OCI-M1 (cell line): ENCODE measurements at places on chromosomes 1 and 21.

DNA sequence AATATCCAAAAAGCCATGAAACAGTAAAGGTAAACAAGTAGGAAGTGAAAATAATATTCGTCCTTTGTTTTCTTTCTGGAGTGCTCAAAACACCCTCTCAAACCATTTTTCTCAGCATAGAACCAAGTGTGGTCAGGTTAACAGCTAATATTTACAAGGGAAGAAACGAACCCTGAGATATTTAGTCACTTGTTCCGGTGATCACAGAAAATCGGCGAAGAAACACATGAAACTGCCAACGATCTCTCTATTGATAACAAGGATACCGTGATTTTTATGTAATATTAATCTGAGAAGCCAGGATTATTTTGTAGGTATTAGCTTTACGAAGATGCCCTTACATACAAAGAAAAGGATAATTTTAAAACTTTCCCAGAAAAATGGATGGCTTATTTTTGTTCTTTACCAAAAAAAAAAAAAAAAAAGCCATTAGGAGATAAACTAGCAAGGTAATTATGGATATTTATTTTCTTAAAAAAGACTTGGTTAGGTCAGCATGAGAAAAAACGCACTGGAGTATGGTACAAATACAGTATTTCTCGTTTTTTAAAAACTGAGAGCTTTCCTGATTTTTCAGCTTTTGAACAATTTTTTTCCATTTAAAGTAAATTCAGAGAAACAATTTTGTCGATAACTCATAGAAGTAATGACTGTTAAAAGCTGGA is 107.3 kb upstream of the HNRNPU start:
- peak; percentile 81 for DNase-seq

DNA sequence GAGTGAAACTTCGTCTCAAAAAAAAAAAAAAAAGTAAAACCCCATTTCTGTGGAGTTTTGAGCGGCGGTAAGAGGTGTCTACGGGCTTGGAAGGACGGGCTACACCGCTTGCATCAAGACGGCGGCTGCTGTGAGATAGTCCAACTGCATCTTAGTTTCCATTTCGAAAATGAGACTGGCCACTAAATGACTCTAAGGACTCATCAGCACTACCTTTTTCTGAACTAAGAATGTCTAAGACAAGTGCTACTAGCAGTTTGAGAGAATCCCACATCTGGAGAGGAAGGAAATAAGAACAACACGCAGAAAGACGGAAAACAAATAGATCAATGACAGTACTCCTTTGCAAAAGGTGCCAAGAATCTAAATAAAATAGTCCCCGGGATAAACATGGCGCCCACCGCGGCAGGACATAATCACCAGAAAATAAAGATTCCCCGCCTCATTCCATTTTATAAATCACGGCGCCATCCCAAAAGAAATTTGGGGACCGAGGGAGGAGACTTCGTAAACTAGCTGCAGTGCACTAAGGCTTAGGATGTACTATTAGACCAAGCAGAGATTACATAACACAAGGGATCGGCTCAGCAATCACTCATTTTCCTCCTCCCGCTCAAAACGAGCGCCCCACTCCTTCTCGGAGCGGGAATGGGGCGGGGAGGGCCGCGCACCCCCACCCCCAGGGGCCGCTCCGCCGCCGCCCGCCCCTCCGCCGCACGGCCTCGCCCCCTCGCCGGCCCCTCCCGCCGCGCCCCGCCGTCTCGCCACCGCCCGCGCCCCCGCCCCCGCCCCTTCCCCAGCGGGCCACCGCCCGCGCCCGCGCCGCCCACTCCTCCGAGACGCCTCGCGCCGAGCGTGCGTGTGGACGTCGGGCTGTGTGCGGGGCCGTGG is 1.1 kb downstream of the POGZ start:
- peak; percentile 88 for DNase-seq

DNA sequence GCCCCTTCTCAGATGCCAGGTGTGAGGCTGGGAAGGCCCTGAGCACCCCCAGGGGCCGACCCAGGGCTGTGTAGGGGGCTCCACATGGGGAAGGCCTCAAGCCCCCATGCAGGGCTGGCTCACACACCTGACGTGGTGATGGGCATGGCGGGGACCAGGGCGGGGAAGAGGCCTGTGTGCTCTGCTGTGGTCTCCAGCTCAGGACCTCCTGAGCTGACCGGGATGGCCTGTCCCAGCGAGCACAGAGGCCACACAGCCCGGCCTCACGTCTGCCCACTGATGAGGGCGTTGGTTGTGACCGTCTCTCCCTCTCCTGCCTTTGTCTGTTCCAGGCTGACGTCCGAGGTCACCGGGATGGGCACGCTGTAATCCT is 40.2 kb upstream of the COL6A1 start:
- DNase-seq, result no peak

GRCh38 chr1:167651161-167651693 is 21.2 kb downstream of the RCSD1 start:
- DNase-seq, result no peak

DNA sequence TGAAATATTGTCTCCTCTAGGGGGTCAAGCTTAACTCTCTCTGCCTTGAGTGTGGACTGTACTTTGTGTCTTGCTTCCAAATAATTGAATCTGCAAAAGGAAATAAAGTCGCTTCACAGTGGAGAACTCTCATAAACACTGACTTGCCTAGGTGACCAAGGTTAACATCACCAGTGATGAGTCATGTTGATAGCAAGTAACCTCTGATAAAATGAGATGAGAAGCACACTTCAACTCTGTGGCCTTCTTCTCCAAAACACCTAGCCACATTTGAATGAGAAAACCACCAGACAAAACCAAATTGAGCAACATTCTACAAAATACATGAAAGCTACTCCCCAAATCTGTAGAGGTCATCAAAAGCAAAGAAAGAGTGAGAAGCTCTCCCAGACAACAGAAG is 37.6 kb downstream of the PDE4B start:
- DNase-seq, result peak; percentile 21

- no peak for DNase-seq
These were observed 275.1 kb upstream of the GJB5 start for GRCh38 chr1:34479731-34480130.

- peak; percentile 82 for DNase-seq
These were observed 57.3 kb downstream of the NKAIN1 start for GRCh38 chr1:31182352-31182751.

DNA sequence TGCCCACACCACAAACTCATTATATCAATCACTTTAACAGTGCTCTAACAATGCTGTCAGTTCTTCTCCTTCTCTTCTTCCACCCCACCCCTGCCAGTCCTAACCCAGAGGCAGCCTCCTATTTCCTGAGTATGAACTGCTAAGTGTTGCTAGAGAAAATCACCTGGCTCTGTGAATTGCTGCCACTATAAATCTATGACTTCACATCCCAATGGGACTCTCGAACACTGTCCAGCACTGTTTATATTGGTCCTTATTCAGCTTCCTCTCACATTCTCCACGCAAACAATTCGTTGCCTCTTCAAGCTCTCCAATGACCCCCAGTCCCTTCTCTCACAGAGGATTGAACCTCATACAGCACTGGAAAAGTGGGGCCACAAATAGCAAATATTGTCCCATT is 27.0 kb upstream of the USH2A start:
- no peak for DNase-seq

DNA sequence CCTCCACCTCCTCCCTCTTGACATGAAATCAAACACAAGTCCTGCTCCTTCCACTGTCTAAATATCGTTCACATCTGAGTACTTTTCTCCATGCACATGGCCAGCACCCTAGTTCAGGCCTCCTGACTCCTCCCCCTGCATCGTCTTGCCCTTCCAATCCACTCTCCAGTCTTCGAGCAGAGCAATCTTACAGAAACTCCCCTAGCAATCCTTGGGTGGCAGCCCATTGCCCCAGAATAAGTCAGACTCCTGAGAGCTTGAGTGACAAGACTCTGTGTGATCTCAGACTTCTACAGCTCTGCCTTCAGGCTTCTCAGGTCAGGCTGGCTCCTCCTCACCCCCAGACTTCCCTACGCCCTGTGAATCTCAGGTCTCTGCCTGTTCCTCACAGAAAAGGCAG is 5.5 kb downstream of the SH2D2A start:
- no peak for DNase-seq

- DNase-seq, result no peak
These were observed 15.6 kb downstream of the S100A7A start for GRCh38 chr1:153431928-153432327.

- peak; percentile 71 for DNase-seq
These were observed 234.7 kb downstream of the CACNA1E start for GRCh38 chr1:181718034-181718433.

- peak; percentile 89 for DNase-seq
These were observed 18.9 kb downstream of the CAP1 start for GRCh38 chr1:40059338-40059959.

- no peak for DNase-seq
These were observed 44.6 kb upstream of the C1orf174 start for GRCh38 chr1:3944578-3945125.

GRCh38 chr1:219837274-219837993 is 90.9 kb downstream of the SLC30A10 start:
- DNase-seq, result peak; percentile 84

- no peak for DNase-seq
These were observed 36.3 kb upstream of the MYOCOS start for GRCh38 chr1:171585715-171586114.

- no peak for DNase-seq
These were observed 31.7 kb downstream of the DENND1B start for GRCh38 chr1:197743578-197743977.

GRCh38 chr1:209356976-209357377 is 226.5 kb upstream of the CAMK1G start:
- DNase-seq, result peak; percentile 3

GRCh38 chr1:114554577-114554976 is 26.8 kb downstream of the BCAS2 start:
- DNase-seq, result no peak

- no peak for DNase-seq
These were observed 103.9 kb upstream of the DUSP10 start for GRCh38 chr1:221845650-221846371.

DNA sequence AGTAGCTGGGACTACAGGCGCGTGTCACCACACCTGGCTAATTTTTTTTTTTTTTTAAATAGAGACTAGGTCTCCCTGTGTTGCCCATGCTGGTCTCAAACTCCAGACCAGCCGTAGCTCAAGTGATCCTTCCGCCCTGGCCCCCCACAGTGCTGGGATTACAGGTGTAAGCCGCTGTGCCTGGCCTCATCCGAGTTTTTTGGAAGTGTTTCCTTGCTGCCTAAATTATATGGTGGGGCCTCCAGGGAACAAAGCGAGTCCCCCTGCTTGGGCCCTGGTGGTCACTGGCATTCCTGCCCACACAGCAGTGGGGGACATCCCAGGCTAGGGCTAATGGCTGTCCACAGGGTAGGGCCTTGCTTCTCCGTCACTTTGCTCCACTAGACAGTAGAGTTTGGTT is 143.8 kb downstream of the PCBP3 start:
- no peak for DNase-seq

DNA sequence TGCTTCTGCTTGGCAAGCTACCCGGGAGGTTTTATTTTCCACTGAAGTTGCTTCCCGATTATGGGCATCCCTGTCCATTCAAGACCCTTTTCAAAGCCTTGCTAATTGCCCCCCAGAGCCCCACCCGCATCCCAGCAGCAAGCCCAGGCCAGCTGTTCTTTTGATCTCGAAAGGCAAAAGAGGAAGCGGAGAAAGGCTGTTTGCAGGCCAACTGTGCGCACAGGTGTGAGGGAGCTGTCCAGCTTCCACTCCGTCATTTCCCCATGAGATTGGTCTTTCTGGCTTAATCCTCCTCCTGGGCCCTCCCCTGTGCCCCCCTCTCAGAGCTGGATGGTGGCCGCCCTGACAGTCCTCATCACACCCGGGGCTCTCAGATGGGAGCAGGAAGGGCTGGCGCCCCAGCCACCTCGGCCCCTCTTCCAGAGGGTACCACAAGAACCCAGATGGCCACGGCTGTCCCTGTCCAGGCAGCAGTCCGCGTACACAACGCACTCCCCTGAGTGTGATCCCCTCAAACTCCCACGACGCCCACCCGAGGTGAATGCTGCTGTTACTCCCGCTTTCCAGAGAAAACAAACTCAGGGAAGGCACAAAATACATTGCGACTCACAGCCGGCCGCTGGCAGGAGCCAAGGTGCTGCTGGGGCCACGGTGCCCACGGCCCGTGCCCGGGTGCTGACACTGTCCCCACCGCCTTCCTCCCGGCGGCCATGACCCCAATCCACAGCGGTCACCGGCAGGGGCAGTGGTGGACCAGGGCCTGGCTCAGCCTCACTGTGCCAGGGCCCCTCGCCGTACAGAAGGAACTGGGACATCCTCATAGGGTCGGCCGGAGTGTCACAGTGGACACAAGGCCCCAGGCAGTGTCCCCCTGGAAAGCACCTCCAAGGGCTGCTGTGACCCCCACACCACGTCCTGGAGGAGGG is 121.9 kb downstream of the CRYAA start:
- DNase-seq, result no peak

GRCh38 chr1:212286556-212287131 is 1.4 kb downstream of the PPP2R5A start:
- peak; percentile 79 for DNase-seq

- DNase-seq, result no peak
These were observed 46.4 kb downstream of the TMCC2 start for GRCh38 chr1:205274041-205274691.

- DNase-seq, result peak; percentile 91
These were observed 15.2 kb downstream of the POGZ start for GRCh38 chr1:151443846-151444782.

- DNase-seq, result no peak
These were observed 36.8 kb downstream of the TRIM11 start for GRCh38 chr1:228369608-228370438.

DNA sequence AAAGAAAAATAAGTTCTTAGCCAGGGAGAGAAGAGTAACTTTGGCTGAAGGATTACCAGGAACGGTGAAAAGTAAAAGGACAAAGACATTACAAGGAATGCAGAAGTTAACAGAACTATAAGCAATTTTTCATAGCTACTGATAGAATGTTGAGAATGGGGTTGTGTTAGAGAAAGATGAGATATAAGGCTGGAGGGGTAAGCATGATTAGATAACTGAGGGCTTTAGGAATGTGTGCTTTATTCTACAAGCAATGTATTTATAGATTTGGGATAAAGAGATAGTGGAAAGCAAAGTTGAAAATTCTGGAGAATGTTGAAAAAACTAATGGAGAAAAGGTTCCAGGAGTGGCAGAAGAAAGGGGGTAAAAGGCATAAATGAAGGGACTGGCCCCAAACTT is 65.4 kb upstream of the PTCH2 start:
- peak; percentile 27 for DNase-seq

DNA sequence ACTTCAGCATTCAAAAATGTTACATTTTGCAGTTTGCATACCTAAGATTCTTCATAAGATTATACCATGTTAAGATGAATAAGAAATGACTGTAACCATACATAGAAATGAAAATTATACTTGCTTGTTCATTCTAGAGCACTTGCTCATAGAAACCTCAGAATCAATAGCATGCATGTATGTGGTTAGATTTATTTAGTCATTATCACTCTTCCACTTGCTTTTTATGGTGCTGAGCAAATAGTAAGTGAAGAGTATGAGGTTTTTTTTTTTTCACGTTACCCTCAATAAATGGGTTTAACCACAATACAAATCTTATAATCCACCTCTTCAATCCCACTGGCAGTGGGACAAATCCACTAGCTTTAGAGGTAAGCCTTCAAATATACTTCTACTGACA is 84.7 kb downstream of the LRRC53 start:
- no peak for DNase-seq

GRCh38 chr21:44847261-44848056 is 26.0 kb downstream of the PTTG1IP start:
- DNase-seq, result no peak

GRCh38 chr1:66930823-66931174 is 6.0 kb downstream of the MIER1 start:
- DNase-seq, result no peak

GRCh38 chr1:179933219-179933618 is 21.4 kb upstream of the CEP350 start:
- no peak for DNase-seq

GRCh38 chr1:203290261-203291089 is 14.8 kb upstream of the BTG2 start:
- DNase-seq, result no peak

GRCh38 chr1:201561195-201561564 is 22.3 kb downstream of the NAV1 start:
- no peak for DNase-seq
